ENCODE measurements at places on chromosomes 4 and X.

- DNase-seq, result no peak
These were observed 13.0 kb downstream of the DKC1 start for GRCh38 chrX:154775419-154776349.

DNA sequence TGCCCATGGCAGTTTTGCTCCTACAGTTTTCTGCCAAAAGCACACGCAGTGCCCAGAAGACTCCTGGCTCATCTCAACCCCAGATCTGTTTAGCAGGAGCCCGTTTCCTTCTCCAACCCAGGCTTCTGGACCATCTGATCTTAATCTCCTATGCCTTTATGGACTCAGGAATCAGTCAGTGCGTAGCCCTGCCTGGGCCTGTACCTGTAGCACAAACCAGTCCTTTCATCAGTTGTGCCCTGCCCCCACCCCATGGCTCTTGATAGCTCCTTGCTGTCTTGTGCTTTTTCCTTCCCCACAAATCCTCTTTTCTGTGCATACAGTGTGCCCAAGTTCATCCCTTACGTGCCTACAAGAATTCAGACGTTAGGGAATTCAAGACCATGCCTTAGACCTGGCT lies 1.5 kb downstream of the ZNF718 start:
- no peak for DNase-seq

DNA sequence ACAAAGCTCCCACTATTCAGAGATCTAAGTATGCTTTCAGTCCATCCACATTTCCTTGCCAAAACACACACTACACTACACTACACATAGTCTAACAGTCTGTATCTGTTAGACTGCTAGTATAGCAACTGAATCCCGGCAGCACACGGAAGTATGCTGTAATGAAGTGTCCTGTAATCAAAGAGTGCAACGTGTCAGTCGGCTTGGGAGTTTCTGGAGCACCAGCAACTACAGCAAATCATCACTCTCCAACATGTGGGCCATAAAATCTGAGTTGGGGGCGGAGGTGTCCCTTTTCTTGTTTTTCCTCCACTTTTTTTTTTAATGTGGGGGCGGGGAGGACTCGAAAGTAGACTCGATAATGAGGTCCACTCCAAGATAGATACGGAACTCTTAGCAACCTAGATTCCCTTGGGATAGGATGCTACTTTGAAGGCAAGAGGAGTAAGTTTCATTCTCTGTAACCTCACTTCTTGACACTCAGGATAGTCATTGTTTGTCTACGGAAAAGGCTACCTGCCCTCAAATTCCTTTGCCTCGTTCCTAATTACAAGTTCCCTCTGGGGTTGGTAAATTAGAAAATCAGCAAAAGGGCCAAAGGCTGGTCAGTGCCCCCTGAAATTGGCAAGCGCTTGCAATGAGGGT lies 722 bp downstream of the SLC10A7 start:
- DNase-seq, result peak; percentile 41

- peak; percentile 40 for DNase-seq
These were observed at the start of gene CRLF2 for GRCh38 chrX:1212532-1212931. CRLF2 (minus strand) TSS chrX:1212649; CDS start chrX:1212634, 15 bp downstream.

- no peak for DNase-seq
These were observed 87.5 kb downstream of the MAMLD1 start for GRCh38 chrX:150450519-150451177.

- DNase-seq, result no peak
These were observed 206.5 kb downstream of the ENOX2 start for GRCh38 chrX:130696542-130696941.

DNA sequence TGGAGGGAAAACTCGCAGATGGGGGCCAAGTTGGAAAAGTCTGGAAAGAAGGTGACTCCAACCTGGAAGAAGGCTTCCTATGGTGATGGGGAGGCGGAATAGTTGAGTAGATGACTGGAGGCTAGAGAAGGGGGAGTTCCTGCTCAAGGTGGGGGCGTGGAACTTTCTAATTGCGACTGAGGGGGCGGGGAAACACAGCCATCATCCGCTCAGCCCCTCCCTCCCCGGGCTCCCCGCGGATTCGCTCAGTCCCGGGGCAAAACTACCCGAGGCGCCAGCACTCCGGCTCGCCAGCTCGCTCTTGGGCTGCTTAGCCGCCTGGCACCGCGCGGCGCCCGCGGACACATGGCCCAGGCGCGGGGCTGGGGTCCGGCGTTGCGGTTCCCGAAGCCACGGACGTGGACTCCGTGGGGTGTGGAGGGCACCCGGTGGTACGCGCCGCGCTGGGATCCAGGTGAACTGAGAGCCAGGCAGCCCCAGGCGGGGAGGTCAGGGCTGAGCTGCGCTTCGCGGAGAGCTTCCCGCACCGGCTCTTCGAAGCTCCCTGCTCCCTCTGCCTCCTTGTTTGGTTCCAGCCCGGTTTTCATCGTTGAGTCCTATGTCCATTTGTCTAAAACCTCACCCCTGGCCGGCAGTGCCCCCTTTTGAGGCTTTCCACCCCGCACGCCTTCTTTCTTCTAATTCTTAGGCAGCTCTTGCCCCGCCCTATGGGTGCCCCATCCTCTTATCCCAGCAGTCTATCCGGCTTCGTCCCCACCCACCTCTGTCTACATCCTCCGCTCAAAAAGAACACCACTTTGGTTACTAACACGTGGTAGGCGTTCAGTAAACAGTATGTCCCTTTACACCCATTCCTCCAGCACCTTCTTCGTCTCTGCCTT lies 38.9 kb downstream of the STARD8 start:
- peak; percentile 27 for DNase-seq

GRCh38 chr4:135949931-135950330 lies 1582.4 kb downstream of the PCDH18 start:
- no peak for DNase-seq

GRCh38 chr4:54708339-54709279 lies 50.9 kb downstream of the KIT start:
- DNase-seq, result no peak

DNA sequence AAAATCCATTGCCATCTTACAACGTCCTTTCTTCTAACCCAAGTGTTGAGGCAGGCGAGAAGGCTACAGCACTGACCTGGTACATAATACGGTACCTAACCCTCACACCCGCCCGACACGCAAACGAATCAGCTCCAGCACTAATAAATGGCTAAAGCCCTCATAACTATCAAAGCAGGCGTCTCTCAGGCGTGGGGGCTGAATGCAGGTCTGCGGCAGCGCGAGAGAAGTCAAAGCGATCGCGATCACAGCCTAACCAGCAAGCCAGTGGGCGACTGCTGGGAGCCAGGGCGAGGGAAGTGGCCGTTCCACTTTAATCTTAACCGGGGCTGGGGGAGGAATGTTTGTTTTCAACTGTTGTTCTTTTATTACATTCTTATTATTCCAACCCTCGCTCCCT lies 1.5 kb downstream of the CDX4 start:
- DNase-seq, result no peak

GRCh38 chrX:2691543-2692220 lies 587 bp downstream of the CD99 start:
- no peak for DNase-seq

DNA sequence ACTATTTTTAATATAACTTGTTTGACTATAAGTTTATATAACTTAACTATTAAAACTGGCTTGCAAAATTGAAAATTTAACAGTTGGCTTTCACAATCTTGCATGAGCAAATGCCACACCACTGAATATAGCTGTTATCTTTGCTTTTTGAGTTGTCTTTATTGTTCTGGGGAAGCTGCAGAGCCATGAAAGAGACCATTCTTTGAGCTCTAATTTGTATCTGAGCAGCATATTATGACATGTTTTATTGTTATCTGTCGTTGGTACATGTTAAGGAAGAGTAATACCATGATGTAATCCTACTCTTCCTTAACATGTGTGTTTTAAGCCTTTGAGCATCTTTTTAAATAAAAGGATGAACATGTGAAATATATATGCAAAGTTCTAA lies 97.1 kb upstream of the ANK2 start:
- no peak for DNase-seq

DNA sequence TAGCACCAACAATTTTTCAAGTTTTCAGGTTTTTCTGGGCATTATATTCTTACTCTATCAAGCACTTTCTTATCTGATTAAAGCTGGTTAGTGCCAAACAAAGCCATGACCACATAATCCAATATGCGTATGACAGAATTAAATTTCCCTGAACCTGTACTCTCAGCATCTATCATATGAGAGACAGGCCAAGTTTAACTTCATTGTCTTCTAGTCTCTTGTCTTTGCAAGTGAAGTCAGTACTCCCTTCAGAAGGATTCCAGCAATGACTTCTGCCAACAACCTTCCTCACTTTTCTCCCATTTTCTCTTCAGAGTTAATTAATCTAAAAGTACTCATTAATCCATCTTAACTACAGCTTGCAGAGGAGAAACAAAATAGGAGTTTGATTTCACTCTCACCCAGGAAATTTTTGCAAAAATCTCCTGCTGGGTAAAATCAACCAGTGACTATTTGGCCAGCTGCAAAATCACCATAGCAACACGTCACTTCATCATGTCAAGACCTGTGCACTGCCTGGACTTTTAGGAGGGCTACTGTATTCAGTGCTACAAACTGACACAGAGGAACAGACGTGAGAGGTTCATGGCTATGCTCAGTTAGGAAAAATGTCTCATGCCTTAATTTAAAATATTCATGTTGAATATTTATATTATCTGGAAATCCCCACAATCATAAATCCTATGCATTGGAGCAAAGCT lies 208.4 kb downstream of the ANTXR2 start:
- no peak for DNase-seq

DNA sequence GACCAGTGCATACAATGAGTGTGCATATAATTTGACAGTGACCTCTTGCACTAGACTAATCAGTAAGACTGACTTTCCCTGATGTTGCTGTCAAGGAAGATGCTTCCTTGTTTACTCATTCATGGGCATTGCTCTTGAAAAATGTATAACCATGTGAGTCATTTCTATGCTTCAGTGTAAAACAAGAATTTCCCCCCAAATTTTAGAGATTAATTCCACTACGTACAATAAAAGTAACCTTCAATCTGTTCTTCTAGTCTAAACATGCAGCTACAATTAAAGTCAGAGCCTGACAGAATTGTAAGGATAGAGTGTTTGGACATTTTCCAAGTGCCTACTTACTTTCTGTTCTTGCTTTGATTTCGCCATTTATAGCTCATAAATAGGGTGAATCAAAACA lies 935.7 kb downstream of the RAPGEF2 start:
- DNase-seq, result no peak

GRCh38 chr4:532588-533317 lies 33.7 kb downstream of the PIGG start:
- no peak for DNase-seq

GRCh38 chrX:39381422-39381821 lies 580.2 kb downstream of the MID1IP1 start:
- no peak for DNase-seq

DNA sequence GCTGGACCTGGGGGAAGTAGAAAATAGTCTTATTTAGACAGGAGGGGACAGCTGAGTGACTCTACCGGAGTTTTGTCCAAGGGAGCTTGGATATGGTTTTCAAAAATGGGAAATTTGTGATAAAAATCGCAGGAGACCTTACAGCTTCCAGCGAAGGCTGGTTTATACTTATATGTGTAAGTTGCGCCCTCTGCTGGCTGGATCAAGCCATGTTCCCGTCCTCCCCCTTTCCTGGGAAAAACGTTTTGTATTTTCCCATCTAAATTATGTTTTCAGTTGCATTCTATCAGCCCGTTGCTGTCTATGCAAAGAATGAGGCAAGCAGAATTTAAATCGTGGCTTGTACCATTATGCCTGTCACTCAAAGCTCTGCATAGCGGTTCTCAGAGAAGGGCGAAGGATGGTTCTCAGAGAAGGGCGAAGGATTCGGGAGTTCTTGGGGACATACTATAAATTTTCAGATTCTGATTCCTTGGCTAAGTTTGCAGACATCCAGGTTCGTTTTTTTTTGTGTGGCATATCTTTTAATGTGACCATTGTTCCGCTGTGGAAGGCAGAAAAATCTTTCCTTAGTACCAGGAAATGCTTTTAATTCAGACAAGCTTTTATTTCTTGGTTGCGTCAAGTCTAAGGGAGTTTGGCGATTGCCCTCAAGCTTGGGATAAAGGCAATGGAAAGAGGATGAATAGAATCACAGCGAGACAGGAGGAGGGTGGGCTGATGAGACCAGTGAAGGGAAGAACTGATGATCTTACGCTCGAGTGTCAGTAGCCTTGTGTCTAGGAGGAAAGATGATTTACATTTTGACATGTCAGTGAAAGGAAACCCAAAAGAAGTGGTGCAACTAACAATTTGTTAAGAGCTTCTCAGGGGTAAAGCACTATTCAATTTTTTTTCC lies 128.5 kb upstream of the ARX start:
- peak; percentile 16 for DNase-seq

GRCh38 chr4:139828966-139829664 lies 163.5 kb downstream of the MGST2 start:
- DNase-seq, result no peak

GRCh38 chrX:47571215-47571614 lies 10.2 kb downstream of the ARAF start:
- DNase-seq, result no peak

DNA sequence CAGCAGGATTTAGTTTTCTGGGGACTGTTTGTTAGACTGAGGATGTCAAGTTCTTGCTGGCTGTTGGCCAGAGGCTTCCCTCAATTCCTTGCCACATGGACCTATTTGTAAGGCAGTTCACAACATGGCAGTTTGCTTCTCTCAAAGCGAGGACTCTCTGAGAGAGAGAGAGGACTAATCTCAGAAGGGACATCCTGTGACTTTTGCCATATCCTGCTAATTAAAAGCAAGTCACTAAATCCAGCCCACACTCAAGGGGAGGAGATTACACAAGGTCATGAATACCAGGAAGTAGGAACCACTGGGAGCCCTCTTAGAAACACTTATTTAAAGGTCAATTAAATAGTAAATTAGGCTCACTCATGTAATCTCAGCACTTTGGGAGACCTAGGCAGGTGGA lies 38.2 kb downstream of the PPP1R2C start:
- peak; percentile 12 for DNase-seq

DNA sequence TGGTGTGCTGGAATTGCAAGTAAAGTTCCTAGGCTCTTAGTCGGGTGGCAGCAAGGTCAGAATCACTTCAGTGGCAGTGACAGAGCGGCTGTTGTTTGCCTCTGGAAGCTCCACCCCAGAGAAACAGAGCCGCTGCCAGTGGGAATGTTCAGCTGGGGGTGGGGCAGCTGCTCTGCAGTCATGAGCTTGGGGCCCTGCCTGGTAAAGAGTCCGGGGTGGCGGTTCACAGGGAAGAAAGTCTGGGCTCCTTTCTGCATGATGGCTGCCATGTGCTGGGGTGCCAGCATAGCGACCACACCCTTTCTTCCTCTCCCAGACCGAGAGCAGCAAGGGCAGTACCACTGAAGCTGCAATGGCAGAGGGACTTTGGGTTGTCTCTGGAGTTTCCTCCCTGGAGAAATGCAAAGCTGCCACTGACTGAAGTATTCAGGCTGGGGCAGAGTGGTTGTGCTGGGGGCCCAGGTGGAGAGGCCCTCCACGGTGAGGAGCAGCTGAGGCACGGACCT lies 108.8 kb upstream of the CENPE start:
- no peak for DNase-seq

DNA sequence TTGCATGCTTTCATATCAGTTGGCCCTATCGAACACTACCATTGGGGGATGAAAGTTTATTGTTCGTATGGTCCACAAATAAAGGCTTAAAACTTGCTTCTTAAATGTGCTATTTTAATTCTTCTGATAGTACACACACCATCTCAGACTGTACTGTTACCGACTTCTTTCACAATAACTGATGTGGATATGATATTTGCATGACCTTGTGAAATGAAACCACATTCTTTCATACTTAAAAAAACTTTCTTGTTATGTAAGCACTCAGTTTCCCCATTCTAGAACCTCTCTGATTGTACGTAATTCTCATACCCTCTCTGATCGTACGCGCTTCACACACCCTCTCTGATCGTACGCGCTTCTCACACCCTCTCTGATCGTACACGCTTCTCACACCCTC lies 12.0 kb upstream of the WDR19 start:
- no peak for DNase-seq
